ENCODE measurements at places on chromosomes 1 and 21.

DNA sequence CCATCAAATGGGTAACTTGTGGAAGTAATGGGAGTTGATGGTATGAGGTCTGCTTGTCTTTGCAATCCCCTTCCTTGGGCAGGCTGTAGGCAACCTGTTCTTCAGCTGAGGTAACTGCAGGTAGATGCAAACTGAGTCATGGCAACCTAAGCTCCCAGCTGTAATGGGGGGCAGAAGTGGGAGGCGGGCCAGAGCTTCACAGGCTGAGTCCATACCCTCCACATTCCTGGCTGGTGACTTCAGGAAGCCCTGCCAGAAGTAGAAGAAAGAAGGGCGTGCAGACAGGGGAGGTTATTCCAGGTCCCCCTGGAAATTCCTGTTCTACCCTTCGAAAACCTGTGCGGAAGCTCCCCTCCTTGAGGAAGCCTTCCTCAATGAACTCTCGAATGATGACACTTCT lies 44.9 kb downstream of the ARHGEF11 start:
- no peak for DNase-seq

DNA sequence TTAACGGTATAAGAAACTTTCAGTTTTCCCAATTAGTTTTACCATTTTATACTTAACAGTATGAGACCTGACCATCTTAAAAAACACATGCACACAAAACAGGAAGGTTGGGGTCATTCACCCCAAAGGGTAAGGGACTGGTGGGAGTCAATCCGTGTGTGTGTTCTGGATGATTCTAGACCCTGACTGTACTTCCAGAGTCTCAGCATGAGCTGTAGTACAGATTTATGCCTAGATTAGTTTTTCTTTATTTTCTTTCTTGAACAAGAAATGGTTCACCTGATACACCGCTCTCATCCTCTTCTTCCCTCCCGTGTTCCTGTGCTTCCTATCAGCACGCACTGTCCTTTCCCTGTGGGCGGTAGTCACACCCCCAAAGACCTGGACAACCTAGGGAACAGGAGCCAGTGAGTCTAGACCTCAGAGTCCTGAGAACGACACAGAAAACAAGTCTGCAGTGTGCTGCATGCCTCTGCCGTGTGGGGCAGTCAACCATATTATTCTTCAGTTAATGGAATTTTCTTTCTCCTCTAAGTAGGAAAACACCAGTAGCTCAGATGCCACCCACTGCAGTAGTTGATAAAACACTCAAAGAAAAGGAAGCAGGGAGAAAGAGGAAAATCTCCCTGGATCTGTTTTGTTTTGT lies 38.9 kb upstream of the MRPS6 start:
- no peak for DNase-seq

GRCh38 chr21:43646550-43647260 lies 12.6 kb downstream of the HSF2BP start:
- peak; percentile 61 for DNase-seq

GRCh38 chr1:245085508-245086095 lies 69.2 kb upstream of the KIF26B start:
- no peak for DNase-seq

GRCh38 chr1:11851180-11851579 lies 3.6 kb upstream of the NPPA start:
- DNase-seq = no peak

DNA sequence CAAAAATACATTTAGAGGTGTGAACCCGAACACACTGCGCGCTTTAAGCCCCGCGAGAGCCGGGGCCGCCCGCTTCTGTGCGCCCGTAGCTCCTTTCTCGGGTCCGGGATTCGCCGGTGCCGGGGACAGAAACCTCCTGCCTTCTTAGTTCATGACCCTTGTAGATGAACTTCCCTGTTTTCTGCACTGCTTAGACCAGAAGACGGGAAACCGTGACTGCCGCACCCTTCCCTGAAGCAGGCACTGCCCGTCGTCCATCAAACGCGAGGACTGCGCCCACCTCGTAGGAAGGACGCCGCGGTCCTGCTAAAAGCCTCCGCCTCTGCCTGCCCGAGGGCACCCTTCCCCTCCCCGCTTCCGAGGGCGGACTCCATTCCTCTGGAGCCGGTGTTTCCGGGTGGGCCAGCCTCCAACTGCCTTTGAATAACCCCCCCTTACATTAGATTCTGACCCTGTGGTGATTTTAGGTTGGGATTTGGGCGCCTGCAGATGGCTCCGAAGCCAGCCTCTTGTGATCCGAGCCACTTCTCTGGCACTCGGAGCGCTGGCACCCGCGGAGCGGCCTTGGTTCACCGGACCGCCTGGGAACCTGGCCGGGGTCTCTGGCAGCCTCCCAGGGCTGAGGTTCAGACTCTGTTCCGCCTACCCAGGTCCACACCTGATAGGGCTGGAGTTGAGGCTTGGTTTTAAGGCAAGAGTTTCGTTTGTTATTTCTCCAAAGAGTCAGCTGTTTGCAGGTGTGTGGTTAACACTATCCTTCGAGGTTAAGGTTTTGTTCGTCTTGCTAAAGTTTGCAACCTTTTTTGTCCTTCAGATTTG lies 1.2 kb upstream of the PTTG1IP start:
- DNase-seq = no peak

GRCh38 chr1:17540255-17541001 lies 930 bp downstream of the ARHGEF10L start:
- no peak for DNase-seq

DNA sequence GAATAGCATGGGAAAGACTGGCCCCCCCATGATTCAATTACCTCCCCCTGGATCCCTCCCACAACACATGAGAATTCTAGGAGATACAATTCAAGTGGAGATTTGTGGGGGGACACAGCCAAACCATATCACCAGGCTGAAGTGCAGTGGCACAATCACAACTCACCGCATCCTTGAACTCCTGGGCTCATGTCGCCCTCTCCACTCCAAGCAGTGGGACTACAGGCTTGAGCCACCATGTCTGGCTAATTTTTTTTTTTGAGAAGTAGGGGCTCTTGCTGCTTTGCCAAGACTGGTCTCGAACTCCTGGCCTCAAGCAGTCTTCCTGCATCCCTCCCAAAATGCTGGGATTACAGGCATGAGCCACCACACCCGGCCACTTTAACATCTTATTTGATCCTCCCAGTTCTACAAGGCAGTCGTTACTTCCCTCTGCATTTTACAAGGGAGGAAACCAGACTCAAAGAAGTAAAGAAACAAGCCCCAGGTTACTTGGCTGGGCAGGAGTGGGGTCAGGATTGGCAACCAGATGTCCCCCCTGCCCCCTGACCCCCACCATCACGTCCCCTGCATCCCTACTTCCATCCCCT lies 26.9 kb upstream of the ACTL8 start:
- DNase-seq = no peak

DNA sequence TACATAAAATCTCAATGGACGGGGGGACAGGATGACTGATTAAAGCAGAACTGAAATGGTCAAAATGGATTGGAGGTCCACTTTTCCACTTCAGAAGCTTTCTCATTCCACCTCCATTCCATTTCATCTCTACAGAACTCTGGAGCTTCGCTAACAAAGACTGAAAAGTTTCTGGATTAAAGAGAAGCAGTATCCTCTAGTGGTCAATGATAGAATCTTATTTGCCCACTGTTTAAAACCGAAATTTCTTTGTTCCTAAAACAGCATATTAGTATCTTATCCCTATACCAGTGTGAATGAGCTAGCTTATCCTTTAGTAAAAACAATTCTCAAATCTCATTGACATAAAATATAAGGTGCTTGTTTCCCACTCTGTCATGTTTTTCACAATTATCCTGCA lies 890.6 kb downstream of the KCNT2 start:
- DNase-seq = no peak

DNA sequence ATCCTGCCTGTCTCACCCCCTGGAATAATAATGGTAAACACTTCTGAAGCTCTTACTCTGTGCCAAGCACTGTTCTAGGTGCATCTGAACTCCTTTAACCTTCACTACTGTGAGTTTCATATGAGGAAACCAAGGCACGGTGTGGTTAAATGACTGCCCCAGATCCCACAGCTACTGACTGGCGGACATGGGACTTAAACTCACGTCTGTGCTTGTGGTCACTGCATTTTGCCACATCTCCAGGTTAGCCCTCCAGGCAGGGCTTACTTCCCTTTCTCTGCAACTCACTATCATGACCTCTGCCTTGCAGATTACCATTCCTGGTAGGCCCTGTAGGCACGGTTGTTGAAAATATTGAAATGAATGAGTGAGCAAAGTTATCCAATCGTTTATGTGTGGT lies 83.4 kb downstream of the ADSS2 start:
- no peak for DNase-seq

GRCh38 chr1:230498704-230499103 lies 72.6 kb upstream of the PGBD5 start:
- no peak for DNase-seq

DNA sequence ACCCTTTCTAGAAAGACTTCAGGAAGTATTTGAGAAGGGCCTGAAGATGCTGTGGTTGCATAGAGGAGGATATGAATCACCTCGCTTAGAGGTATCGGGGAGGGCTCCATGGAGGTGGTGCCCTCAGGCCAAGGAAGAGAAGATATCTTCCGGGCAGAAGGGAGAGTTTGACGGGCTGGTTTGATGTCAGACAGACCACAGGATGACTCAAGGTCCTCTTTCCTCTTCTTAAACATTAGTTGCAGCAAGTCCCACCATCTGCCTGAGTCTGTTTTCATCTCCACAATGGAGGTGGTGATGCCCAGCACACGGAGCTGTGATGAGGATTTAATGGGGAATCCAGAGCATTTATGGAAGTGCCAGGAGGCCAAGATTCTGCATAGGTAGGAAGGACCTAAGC lies 25.1 kb upstream of the RUNX3 start:
- no peak for DNase-seq

- no peak for DNase-seq
Observed at GRCh38 chr1:162667381-162668080, 35.3 kb downstream of the DDR2 start.

DNA sequence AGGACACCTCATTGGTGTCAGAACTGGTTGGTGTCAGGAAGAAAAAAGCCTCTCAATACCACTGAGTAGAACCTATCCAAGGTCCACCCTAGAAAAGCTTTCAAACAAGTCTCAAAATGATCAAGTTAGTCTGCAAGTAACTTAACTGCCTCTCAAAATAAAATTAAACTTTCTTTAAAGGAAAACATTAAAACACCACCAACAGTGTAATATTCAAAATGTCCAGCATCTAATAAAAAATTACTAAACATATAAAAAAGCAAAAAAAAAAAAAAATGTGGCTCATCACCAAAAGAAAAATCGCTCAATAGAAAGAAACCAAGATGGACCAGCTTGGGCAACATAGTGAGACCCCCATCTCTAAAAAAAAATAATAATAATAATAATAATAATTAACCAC lies 18.7 kb upstream of the OLFML2B start:
- no peak for DNase-seq

- DNase-seq = no peak
Observed at GRCh38 chr1:17627239-17628052, 87.9 kb downstream of the ARHGEF10L start.

GRCh38 chr1:43636006-43636641 lies 13.8 kb upstream of the KDM4A start:
- DNase-seq = no peak

- no peak for DNase-seq
Observed at GRCh38 chr1:246587606-246588005, 21.4 kb downstream of the CNST start.

GRCh38 chr1:95532335-95532734 lies 298.3 kb downstream of the RWDD3 start:
- DNase-seq = no peak

DNA sequence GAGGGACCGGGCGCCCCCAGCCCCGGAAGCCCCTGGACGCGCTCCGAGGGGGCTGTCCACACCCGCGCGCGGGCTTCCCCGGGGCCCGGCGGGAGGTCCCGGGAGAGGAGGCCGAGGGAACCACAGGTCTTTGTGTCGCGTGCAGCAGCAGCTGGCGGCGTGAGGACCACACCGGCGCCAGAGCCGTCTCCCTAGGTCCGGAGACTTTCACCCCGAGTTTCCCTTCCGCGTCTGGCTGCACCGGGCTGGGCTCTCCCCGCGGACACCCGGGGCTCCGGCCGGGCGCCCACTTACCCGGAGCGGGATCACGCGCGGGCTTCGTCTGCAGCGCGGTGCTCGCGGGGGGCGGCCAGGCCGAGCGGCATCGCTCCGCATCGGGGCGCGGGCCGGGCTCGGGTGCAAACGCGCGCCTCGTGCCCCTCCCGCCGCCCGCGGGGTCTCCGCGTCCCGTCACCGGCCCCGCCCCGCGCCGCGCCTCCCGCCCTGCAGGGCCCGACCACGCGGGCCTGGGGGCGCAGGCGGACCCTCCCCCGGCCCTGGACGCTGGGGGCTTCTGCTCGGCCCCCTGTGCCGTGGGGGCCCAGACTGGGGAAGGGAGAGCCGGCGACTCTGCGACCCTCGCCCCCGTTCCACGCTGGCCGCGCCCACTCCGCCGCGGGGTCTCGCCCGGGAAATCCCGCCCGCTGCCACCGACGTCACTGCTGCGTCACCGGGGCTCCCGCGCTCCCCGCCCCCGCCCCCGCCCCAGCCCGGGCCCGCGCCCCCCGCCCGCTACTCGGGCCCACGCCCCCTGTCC lies at the start of gene GNG4:
TSS of gene GNG4 (minus strand) at position 417 of the 796 bp plus-strand sequence. CDS start 65,946 bp downstream, outside the sequence.
- peak; percentile 65 for DNase-seq

DNA sequence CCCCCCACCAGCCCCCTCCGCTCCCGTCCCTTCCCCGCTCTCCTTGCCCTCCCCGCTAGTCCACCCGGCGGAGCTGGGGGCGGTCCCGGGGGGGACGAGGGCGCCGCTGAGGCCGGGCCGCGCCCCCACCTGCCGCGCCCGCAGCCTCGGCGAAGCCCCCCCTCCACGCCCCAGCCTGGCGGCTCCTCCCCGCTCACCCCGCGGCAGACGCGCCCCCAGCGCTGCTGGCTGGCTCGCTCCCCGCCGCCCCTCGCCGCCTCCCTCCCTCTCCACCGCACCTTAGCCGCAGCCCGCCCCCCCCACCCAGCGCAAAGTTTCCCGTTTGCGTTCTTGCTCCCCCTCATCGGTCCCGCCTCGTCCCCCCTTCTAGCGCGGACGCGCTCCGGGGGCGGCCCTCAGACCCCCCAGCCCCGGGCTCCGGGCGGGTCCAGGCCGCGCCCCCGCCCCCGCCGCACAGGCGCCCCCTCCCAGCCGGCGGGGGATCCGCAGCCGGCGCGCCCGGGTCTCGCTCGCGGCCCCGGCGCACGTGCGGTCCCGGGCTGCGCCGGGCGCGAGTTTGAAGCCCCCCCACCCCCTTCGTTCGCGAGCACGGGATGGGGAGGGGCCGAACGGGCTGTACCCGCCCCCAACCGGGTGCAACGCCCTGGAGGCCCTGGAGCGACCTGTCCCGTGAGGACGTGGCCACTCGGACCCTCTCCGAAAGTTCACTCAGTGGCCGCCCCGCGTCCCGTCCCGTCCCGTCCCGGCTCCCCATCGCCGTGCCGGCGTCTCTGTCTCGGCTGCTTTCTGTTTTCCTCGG lies 623 bp downstream of the PTPRF start:
- peak; percentile 91 for DNase-seq
